ENCODE measurements at places on chromosomes 4 and X.

DNA sequence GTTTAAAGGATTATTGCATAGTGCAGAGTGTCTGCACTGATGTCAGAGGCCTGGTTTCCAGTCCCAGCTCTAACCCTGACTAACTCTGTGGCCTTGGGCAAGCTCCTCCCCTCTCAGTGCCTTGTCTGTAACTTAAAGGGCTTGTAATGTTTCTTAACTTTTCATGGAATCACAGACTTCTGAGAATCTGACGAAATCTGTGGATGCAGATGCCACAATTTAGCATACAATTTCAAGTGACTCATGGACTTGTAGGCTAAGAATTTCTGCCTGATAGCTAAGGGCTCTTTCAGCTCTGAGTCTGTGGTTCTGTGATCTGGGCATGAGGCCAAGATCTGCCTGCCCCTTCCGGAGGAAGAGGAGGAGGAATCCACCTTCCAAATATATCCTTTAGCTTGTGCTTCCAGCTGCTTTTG, 236.9 kb downstream of the AR start:
- DNase-seq = no peak

GRCh38 chrX:78130396-78130795, 9.1 kb downstream of the TAF9B start:
- no peak for DNase-seq

GRCh38 chrX:150200361-150200760, 162.8 kb upstream of the MAMLD1 start:
- no peak for DNase-seq

DNA sequence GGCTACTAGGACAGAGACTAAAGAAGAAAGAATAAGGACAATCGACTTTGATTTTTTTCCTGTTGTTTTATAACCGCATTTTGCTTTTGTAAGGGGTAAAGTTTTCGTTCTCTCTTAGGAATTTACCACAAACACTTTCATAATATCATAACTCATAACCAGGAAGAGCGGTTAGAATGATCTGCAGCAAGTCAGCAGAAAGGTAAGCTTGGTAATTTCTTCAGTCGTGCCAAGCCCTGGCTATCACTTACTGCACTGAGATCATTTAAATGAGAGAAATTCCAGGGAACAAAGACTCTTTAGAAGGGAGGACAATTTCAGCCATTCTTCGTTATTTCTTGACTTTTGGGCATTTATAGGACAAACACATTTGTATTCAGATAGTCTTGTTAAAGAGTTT, 258.1 kb downstream of the UNC5C start:
- no peak for DNase-seq

DNA sequence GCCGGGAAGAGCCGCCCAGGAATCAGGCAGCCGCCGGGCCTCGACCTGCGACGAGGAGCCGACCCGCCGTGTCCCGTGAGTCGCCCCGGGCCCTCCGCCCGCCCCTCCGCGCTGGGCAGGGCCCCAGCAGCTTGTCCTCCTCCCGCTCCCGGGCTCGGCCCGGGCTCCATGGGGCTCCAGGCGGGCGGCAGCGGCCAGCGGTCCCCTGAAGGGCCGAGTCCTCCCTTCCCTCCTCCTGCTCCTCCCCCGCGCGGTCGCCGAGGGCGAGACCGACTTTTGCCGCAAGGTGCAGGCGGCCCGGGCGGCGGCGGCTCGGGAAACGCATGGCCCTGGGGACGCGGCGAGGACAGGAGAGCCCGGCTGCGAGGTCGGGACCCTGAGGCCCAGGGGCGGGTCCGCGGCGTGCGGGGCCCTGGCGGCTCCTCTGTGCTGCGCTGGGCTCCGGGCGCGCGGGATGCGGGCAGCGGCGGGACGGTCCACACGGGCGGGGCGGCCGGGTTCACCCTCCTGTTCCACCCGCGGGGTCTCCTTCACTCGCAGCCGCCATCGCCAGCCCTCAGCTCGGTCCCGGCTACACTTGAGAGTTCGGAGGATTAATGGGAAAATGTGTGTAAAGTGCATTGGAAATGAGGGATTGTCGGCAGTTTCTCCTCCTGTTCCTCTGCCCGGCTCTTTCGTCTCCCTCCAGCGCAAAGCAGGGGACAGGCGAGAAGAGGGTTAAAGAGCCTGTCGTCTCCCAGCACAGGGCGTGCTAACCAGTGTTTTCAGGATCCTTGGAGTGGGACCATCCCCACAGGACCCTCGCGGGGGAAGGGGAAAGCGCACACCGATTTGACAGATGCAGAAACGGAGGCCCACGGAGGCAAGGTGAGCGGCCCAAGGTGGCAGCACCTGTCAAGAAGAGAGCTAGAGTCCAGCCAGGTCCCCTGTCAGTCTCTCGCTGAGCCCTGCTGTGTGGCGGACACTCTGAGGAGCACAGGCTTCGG, 16.6 kb upstream of the ZNF718 start:
- peak; percentile 49 for DNase-seq

- no peak for DNase-seq
Observed at GRCh38 chr4:72858328-72858727, 211.2 kb downstream of the COX18 start.

DNA sequence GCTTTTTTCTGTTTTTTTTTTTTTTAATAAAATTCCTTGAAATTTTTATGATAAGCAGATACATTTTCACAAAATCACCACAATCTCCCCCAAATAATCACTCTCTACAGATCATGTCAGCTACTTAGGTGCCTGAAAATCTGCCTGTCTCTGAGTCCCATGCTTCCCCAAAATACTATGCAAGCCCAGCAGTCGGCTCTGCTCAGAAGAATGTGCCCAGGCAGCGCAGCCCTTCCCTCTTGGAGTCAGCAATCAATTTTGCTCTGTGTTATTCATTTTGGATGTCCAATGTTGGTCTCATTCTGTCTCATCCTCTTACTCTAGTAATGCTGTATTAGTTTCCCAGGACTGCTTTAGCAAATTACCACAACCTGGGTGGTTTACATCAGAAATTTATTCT, 24.9 kb upstream of the C1QTNF7 start:
- no peak for DNase-seq

DNA sequence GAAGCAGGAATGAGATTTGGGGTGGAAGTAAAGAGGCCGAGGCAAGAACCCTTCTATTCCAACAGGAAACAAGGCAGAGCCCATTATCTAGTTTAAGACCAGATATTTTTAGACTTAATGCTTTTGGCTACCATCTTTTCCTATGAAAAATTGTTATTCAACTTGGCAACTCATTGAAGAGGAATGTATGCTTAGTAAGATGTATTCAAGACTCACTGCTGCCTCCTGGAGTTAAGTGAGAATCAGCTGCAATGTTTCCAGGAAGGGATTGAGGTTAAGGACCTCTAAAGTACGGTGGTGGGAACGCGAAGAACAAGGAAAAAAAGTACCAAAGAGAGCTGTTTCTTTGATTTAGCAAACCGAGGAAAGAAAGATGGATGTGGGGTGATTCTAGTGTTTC, 89.1 kb downstream of the RAPGEF2 start:
- no peak for DNase-seq

GRCh38 chr4:123462007-123462406, 65.4 kb downstream of the SPRY1 start:
- DNase-seq = no peak

DNA sequence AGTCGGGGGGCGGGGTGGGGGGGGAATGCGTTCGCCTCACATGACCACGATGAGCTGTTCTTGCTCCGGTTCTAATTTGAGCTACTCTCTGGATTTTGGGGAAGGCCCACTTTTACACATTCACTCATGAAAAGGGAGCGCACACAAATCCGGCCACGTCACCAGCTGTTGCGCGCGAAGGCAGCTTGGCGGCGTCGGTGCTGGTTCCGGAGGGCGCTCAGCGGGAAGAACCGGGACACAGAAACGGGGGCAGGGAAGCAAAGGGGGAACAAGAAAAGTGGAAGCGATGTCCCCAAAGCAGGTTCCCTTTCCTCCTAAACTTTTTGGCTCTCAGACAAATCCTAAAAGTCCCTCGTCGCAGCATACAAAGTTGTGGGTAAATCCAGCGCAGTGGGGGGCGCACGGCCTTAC, 605 bp downstream of the ANXA5 start:
- DNase-seq = no peak

GRCh38 chrX:77389891-77390290, 57.3 kb upstream of the FGF16 start:
- DNase-seq = no peak

DNA sequence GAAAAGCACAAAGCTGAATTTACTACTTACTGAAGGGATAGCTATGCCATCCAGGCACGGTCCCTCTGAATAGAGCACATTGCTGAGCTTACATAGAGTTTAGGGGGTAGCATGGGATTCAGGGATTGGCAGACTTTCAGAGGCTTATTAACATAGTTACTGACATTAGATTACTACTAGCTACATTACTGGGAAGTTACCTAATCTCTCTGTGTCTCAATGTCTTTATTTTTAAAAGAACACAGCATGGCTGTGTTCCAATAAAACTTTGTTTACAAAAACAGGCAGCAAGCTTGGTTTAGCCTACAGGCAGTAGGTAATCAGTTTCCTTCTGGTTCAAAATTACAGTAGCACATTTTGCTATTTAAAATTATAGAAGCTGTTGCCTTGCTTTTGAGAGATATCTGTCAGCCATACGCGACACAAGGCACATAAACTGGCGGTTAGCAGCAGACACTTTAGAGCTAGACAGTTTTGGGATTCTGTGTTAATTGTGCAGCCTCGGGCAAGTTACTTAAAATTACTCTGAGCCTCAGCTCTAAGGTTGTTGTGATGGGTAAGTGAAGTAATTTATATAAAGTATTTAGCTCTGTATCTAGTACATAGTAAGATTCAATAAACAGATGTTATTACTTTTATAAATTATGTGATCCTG, 6.9 kb downstream of the KLHL8 start:
- no peak for DNase-seq

GRCh38 chrX:96843566-96843965, 40.1 kb upstream of the RPA4 start:
- no peak for DNase-seq

GRCh38 chr4:140952717-140953116, 180.6 kb downstream of the RNF150 start:
- no peak for DNase-seq

GRCh38 chr4:175297965-175298565, 379.9 kb downstream of the ADAM29 start:
- no peak for DNase-seq

GRCh38 chrX:125894947-125895346, 271.1 kb downstream of the DCAF12L2 start:
- DNase-seq = no peak

GRCh38 chr4:168557658-168558057, 60.8 kb downstream of the PALLD start:
- DNase-seq = no peak

DNA sequence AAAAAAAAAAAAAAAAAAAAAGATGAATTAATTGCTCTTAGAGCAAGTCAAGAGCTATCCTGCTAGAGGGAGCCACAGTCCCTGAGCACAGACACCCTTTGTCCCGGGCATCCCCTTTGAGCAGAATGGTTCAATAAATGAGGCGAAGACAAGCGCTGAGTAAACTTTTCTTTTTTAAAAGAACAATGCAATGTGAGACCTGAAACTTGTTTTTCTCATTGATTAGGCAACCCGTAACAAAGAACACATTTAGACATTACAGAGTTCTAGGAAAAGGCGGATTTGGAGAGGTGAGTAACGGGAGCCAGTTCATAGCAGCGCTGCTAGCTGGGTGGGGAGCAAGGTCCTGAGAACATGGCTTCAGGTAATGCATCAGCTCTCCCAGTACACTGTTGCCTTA, 46.1 kb downstream of the GRK4 start:
- no peak for DNase-seq

- DNase-seq = no peak
Observed at GRCh38 chr4:68724922-68725321, 54.5 kb upstream of the UGT2B15 start.

DNA sequence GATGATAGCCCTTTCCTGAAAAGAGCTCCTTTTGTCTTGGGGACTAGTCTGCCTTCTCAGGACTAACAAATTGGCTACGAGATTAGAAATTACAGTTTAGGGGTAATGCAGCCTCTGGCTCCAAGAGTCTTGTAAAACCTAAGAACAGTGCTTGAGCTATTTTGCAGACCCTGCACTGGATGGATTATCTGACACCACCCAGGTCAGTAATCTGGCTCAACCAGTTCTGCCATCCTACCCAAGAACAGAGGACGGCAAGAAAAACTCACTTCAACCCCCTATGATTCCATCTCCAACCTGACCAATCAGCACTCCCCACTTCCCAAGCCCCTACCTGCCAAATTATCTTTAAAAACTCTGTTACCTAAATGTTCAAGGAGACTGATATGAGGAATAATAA, 225.1 kb downstream of the FAM47A start:
- DNase-seq = no peak

DNA sequence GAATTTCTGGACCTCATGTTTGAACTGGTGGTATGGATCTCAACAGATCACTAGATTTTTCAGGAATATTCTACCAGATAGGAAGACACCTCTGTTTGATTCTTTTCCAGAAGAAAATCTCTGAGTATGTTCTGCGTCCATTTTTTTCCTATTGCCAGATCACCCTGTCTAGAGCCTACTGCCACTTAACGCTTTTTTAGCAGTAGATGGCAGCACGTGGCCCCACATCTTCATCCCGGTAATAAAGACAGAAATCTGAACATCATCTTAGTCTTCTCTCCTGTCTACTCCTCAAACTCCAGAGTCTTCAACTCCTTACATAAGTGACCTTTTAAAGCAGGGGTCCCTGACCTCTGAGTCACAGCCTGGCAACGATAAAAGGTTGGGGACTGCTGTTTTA, 184.7 kb downstream of the TMA16 start:
- DNase-seq = no peak

GRCh38 chr4:177404986-177405385, 37.3 kb downstream of the AGA start:
- no peak for DNase-seq

DNA sequence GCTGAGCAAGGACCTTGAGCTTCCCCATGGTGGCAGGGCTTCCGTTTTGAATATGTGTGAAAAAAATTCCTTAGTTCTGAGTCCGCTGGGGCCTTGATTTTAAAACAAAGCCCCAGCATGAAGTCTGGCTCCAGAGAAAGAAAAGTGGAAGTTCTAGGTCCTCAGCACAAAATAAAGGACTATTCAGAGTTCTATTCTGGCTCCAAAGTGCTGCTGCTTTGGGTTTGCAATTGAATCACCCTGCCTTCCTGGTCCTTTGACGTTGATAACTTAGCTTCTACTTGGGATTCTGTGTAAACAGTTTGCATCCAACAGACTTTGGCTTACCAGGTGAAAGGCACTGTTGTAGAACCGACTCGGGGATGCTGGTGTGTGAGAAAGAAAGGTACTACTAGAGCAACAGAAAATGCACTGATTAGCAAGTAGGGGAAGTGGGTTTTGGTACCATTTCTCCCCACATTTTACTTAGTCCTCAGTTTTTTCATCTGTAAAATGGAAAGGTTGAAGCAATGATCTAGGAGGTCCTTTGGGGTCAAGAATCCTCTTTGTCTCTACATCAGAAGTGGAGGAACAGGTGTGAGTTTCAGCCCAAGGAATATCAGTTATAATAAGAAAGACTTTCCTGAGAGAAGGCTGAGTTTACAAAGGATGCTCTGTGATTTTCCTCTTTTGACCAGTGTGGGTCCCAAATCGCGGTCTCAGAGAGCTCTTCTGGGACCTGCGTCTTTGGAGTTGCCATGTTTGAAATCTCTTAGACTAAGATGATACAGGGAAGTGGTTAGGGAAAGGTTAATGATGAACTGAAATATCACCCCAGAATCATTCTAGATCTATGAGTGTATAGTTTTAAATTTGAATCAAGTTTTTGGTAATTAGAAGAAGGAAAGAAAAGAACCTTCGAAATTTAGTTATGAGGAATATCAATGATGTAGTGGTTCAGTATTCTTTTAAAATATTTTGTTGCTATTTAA, 28.2 kb downstream of the IGFBP7 start:
- peak; percentile 7 for DNase-seq

Data from retina (tissue), 1 donor.